Left colon (tissue), 2 donors: ENCODE measurements at places on chromosomes 2 and 18.
A peak's percentile ranks its signal among the peaks of the same experiment; 100 is the strongest.

GRCh38 chr2:179262077-179262660 is 2.5 kb downstream of the SESTD1 start:
- DNase-seq: no peak

DNA sequence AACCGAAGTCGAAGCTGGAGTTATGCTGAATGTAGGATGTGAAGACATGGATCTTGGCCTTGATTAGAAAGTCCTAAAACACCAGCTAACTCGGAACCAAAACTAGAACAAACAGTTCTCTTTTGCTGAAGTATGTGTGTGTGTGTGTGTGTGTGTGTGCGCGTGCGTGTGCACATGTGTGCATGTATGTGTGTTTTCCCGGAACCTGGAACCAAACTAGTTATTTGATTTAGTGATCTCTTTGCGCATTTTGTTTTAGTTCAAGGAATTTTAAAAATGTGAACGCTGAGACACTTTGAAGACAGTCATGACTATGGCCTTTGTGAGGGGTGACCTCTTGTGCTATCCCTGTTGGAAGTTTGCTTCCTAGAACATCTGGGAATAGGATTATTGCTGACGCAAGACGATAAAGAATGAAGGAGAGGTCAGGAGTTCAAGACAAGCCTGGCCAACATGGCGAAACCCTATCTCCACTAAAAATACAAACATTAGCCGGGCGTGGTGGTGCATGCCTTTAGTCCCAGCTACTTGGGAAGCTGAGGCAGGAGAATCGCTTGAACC is 23.8 kb downstream of the FHL2 start:
- no peak for DNase-seq

DNA sequence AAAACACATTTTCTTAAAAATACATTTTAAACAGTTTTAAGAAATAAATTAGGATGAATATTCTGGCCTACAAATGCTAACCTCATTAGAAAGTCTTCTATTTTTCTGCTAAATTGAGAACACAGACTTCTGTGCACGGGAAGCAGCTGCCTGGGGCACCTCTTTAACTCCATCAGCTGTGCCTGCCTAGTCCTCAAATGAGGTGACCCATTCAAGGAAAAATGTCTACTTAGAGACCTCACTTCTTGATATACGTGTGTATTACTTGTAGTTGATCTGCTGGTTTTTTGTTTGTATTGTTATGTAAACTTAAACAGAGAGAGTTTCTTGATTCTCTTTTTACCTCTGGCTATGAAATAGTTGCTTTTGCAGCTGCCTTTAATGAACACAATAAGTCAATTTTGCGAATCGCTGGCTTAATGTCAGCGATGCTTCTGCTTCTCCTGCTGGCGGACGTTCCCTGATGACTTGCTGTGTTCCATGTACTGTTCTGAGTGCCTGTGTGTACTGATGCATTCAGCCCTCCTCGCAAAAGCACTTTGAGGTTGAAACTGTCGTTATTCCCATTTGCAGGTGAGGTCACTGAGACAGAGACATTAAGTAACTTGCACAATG is 88.7 kb upstream of the TXNDC2 start:
- DNase-seq: no peak

- DNase-seq: no peak
Measured at GRCh38 chr2:104850361-104851290, 3.3 kb upstream of the POU3F3 start.

DNA sequence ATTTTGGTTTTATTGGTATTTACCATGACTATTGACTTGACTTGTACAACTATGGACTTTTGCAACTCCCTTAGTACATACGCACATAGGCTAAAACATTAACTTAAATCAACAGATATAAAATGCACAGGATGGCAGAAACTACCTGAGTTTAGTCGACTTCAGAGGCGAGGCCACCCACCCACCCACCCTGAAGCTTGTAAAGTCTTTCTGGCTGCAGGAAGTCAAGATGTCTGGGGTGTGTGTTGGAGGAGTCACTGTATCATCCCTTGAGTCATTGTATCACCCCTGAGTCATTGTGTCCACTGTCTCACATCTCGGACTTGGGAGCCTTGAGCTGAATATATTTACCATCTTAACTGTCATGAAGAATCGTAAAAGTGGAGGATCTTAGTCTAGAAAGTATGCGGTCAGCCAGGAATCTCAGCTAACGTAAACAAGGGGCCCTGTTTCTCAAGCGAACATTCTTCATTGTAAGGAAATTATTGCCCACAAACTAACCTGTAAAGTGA is 140.0 kb upstream of the ST6GAL2 start:
- peak; percentile 57 for DNase-seq
